ENCODE measurements at places on chromosomes 1 and 21.
A peak's percentile ranks its signal among the peaks of the same experiment; 100 is the strongest.

DNA sequence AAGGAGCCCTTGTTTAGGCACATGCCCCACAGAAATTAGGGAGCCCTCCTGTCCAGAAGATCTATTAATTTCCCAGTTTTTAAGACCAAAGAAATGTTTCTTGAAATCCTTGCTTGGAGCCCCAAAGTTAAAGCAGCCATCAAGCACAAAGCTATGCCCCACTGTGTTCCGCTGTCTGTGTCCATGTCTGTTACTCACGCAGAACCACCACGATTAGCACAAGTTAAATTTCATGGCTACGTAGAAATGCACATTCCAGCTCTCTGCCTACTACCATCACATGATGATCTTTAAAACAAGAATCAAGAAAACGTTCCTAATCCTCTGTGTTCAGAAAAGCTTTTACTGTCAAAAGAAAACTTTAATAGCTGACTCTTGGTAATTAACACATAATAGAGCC, 238.5 kb downstream of the RERE start:
- no peak for DNase-seq

DNA sequence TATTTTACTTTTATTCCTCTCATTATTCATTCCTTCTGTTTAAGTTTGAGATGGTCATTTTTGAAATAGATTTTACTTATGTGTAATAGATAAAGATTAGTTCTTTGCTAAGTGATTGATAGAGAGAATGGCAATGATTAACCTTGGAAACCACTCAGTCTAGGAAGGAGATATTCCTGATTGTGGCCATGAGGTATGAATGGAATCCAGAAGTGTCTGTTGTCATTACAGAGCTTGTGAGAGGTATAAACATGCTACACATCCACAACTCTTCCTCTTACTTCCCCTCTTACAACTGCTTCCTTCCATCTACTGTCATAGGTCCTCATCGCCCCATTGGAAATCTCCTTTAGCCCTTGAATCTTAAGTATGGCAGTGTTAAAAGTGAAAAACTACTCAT, 988.8 kb upstream of the B3GALT2 start:
- no peak for DNase-seq

DNA sequence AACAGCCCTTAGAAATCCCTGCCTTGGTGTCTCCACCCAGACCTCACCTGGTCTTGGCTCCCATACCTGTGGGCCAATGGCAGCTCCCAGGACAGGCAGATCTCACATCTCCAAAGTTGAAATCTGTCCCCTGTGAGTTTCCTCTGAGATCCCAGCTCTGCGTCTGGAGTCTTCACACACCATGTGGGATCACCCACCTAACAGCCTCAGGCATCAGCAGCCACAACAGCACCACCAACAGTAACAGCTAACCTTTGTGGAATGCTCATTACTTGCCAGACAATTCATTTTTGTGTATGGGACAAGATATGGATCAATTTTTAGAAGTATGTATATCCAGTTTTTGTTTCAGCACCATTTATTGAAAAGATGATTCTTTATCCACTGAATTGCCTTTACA, 523.2 kb downstream of the MATN1 start:
- no peak for DNase-seq

- DNase-seq: peak; percentile 73
Observed at GRCh38 chr1:10494754-10495474, 20.2 kb downstream of the PEX14 start.

DNA sequence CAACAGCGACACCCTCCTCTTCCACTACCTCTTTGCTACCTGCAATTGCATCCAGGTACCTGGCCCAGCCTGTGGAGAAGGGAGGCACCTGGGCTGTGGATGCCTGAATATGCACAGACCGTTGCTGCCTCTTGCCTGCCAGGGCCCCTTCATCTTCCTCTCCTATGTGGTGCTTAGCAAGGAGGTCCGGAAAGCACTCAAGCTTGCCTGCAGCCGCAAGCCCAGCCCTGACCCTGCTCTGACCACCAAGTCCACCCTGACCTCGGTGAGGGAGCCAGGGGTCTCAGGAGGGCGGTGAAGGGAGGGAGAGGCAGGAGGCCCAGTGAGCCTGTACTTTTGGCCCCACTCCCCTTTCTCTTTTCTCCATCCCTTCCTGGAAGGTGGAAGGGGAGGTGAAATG, 11.5 kb downstream of the PSRC1 start:
- DNase-seq: no peak

DNA sequence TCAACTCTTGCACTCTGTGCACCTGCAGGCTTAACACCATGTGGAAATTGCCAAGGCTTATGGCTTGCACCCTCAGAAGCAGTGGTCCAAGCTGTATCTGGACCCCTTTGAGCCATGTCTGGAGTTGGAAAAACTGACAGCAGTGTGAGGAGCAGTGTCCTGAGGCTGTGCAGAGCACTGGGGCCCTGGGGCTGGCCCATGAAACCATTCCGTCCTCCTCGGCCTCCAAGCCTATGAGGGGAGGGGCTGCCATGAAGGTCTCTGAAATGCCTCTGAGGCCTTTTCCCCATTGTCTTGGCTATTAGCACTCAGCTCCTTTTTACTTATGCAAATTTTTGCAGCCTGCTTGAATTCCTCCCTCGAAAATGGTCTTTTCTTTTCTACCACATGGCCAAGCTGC, 126.7 kb downstream of the DISC1 start:
- no peak for DNase-seq

DNA sequence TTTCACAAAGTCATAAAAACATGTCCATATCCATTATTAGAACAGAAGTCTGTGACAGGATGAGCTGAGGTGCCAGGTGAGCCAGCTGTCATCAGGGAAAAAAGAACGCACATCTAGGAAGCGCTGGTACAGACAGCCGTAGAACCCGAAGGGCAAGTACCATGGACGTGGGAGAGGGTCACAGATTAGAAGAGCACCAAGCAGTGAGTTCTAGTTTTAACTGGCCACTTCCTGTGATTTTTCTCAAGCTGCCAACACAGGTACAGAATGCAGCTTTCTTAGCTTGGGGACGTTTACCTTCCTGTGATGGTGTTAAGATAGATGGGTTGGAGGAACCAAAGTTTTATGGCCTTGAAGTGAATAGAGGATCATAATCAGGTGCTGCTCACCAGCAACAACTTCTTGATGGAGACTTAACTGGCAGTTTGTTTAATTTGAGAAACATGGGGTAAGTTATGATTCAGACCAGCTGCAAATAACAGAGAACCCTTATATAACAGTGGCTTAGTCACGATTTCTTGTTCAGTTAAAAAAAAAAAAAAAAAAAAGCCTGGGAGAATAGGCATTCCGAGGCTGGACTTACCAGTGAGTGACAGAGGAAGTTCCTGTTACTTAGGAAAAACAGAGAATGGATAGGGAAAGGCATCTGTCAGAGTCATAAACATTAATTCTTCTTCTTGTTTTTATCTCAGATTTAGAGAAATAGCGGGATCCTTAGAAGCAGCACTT, 30.9 kb downstream of the AGT start:
- no peak for DNase-seq

GRCh38 chr1:25713961-25714360, 86.0 kb upstream of the SELENON start:
- DNase-seq: no peak

- no peak for DNase-seq
Observed at GRCh38 chr1:205568469-205569361, 63.1 kb downstream of the ELK4 start.

GRCh38 chr21:39265603-39266002, 47.8 kb downstream of the BRWD1 start:
- no peak for DNase-seq

DNA sequence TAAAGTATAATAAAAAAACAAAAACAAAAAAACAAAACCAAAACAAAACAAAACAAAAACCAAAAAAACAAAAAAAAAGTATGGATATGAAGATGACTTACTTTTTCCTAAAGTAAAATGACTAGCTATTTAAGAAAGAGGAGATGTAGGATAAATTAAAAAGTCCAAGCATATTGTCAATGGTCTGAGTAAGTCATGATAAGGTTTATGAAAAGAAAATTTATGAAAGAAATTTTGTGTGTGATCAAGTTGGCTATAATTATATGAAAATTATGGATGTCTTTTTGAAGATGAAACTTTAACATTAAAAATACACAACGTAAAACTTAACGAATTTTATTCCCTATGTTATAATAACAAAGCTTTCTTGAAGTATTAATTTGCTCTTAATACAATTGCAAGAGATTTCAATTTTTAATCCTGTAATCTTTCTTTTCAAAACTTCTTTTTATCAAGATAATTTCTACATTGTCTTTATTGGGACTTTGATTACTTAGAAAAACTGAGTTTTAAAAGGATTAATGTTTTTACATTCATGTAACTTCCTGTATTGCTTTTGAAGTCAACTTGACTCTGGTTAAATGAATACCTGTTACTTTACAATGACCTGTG, 200.9 kb upstream of the IVNS1ABP start:
- no peak for DNase-seq

GRCh38 chr1:223250632-223251015, 107.6 kb upstream of the TLR5 start:
- no peak for DNase-seq

- DNase-seq: no peak
Observed at GRCh38 chr21:29296446-29296845, 2.3 kb upstream of the BACH1 start.

GRCh38 chr1:1869469-1869868, 21.4 kb downstream of the GNB1 start:
- DNase-seq: no peak

DNA sequence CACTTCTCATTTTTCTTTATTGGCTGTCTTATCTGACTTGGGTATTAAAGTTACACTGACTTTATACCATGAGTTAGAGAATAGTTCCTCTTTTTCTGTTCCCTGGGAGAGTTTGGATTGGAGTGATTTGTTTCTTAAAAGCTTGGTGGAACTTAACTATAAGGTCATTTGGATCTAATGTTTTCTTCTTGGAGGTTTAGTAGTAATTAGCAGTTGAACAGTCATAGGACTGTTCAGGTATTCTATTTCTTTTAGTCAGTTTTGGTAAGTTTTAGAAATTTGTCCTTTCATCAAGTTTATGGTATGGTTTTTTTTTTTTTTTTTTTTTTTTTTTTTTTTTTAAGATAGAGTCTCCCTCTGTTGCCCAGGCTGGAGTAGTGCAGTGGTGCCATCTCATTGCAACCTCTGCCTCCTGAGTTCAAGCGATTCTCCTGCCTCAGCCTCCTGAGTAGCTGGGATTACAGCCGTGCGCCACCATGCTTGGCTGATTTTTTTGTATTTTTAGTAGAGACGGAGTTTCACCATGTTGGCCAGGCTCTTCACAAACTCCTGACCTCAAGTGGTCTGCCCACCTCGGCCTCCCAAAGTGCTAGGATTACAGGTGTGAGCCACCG, 6.3 kb downstream of the TTC3 start:
- no peak for DNase-seq

Measured in stimulated activated CD8-positive, alpha-beta memory T cell treated with anti-CD3 and anti-CD28 coated beads, Interleukin-12 subunit alpha, Interleukin-12 subunit beta, amount 100 ng/mL, for 1 hour (primary cell).